ENCODE measurements at places on chromosomes 3 and 15.

DNA sequence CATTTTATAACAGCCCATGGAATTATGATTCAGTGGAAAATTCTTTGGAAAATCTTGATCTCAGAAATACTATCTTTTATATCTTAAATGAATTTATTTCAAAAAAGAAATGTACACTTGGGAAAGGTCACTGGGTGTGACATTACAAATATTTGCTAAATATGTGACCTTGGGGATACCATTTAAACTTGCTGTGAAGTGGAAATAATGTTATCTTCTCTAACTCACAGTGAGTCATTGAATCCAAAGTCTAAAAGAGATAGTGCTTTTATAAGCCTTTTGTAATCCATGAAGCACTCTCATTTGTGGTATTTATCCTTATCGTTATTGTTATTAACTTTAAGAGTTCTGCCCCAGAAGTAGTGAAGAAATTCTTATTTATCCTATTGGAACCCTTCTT is 289.8 kb upstream of the SEMA6D start:
- DNase-seq, result no peak

DNA sequence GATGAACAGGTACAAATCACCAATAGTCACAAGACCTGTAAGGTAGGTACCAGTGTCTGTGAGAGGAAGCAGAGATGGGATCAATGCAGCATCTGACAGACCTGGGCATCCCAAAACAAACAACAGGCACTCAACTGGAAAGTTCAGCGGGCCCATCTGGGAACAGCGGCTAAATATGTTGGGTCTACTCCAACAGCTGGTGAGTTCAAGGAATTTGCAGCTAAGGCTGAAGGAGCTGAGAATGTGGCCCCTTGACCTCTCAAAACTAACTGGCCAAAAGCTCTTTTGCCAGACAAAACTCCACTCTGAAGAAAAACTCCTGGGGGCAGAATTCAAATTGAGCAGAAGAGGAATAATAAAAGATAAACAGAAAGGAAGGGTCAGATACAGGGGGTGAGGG is 24.4 kb downstream of the AVEN start:
- DNase-seq, result no peak

DNA sequence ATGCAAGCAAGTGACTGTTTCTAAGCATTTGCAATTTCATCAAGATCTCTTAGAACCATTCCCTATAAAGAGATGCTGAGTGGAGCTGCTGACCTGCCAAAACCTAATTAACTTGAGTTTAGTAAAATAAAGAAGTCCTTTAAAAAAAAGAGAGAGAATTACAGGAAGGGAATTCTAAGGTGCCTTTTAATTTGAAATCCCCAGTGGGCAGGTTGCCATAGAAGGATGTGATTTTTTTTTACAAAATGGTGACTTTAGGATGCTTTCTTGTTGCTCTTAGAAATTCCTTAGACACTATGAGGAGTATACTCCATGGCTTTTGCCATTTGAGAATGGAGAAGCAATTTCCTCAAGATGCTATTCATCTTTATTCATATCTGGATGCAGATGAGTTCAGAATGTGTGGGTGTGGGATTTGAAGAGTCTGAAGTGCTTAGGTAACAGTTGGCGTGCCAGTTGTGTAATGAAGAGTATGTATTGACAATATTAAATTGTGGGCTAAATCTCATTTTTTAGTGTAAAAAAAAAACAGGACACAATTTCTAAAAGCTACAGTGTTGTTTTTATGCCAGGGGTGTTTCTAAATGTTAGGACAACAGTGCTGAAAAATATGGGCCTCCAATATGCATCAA is 13.6 kb downstream of the LRRC3B start:
- DNase-seq, result no peak

DNA sequence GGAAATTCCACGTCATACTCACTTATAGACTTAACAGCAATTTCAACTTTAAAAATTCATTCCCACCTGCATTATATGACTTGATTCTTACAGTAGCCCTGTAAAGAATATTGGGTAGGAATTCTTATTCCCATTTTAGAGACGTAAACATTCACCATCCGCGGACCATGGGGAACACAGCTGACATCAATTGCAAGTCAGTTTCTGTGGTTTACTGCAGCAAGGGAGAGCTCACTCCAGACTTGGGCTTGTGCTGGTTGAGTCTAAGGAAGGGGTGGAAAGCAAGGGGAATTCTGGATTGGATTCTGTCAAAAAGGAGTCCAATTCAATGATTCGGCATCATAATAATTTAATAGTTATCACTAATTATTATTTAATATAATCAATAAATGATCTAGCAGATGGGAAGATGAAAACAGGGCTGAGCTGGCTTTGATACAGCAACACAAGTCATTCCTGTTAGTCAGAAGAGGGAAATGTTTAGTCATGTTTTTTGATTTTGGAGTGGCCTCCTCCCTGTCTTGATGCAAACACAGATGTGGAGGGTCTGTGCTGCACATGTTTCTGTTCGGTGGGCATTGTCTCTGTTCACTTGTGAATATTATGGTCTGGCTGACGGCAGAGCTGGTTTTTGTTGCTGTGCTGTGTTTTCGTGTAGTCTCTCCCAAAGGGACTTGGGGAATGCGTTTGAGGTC is 9.7 kb downstream of the LIPC start:
- DNase-seq, result no peak

DNA sequence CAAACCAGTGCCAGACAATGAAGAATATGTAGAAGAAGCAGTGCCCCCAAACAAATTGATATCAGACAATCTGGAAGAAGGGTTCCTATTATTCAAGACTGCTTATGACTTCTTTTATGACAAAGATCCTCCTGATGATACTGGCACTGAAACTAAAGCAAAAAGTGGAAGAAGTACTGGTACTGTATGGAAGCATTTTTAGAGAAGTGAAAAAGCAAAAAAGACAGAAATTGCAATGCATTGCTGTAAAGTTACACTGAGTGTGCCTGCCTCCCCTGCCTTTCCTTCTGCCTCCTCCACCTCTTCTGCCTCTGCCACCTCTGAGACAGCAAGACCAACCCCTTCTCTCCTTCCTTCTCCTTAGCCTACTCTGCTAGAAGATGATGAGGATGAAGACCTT is 167.6 kb downstream of the PLCL2 start:
- no peak for DNase-seq

- DNase-seq, result no peak
Observed at GRCh38 chr3:187929112-187929816, 184.0 kb upstream of the BCL6 start.

- no peak for DNase-seq
Observed at GRCh38 chr3:102394517-102394916, 40.3 kb upstream of the ZPLD1 start.

- no peak for DNase-seq
Observed at GRCh38 chr3:115293321-115293720, 146.2 kb upstream of the ZBTB20 start.

DNA sequence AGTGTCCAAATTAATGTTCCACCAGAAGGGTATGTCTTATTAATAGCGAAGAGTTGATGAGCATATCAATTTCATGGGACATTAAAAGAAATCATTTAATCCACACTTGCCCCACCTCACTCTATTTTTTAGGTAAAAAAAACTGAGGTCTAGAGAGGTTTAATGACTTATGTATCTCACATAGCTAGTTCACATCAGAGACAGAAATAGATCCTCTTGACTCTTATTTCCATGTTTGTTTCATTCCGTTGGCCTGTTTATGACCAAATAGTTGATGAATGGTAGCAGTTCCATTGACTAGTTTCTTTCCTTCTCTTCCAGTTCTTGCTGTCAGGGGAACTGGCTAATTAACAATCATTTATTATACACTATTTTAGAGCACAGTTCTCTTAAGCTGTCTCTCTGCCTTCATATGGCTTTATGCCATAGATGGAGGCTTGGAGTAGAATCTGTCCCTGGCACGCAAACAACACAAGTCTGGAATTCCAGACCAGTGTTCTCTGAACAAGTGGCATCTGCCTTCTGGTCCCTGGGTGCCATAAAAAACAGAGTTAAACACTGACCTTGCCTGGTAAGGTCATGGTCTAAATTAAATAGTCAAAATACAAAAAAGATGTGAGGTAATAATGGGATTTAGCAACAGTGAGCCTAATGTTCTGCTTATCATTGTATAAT is 220.0 kb upstream of the CGNL1 start:
- no peak for DNase-seq

- DNase-seq, result no peak
Observed at GRCh38 chr3:192943393-192943792, 25.7 kb upstream of the MB21D2 start.

GRCh38 chr3:71815340-71816067 is 30.6 kb upstream of the PROK2 start:
- DNase-seq, result no peak

DNA sequence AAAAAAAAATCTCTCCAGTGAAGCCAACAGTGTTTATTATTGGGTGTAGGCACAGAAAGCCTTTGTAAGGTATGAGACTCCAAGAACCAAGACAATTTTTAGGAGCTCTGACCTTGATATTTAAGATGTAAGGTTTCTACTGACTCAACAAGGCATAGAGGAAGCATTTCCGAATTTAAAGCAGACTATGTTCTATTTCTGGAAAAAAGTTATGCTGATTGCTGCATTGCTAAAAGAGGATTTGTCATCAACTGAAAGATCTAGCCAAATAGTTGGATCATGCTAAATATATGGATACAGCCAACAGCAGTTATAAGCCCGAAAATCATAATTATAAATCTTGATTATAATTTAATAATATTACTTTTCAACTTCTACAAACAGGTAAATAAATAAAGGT is 53.3 kb upstream of the MELTF start:
- no peak for DNase-seq

GRCh38 chr3:152780553-152780952 is 54.4 kb upstream of the P2RY1 start:
- DNase-seq, result no peak

DNA sequence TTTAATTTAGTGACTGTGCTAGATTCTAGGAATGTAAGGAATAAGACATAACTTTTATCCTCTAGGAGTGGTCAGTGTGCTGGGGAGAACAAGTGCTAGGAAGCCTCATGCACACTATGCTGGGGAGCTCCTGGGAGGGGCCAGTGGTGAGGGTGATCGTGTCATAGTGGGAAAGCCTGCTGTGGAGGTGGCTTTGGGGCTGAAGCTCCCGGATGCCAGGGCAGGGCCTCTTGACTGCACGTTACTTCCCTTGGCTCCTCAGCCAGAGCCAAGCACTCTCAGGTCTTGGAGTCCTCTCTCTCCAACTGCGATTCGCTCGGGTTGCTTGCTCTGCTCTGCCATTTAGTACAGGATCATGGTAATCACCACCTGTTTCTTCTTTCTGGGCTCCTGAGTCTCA is 33.6 kb downstream of the SQOR start:
- no peak for DNase-seq

DNA sequence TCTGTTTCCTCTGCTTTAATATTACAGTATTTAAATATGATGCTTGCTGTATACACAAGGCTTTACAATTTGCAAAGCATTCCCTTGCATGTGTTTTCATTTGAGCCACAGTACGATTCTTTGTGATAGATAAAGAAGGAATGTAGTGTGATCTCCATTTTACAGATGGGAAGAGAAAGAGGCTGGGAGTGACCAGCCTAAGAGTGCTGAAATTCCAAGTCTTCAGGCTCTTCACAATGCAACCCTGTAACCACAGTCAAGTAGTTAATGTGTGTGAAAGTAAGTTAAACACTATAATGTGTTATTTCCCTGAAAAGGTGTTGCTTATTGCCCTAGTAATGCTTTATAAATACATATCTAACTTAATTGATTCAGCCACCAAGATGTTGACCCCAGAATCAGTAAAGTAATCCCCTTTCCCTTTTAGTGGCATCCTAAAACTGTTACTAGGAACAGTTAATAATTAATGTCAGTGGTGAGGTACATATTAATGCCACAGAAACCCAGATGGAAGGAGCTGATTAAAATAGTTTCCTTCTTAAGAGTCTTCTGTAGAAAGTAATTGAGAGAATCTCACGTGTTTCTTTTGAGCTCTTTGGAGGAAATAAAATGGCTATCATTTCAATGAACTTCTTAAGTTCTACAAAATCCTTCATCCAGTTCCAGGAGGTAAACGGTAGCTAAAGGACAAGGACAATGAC is 110.4 kb downstream of the IL12A start:
- no peak for DNase-seq

DNA sequence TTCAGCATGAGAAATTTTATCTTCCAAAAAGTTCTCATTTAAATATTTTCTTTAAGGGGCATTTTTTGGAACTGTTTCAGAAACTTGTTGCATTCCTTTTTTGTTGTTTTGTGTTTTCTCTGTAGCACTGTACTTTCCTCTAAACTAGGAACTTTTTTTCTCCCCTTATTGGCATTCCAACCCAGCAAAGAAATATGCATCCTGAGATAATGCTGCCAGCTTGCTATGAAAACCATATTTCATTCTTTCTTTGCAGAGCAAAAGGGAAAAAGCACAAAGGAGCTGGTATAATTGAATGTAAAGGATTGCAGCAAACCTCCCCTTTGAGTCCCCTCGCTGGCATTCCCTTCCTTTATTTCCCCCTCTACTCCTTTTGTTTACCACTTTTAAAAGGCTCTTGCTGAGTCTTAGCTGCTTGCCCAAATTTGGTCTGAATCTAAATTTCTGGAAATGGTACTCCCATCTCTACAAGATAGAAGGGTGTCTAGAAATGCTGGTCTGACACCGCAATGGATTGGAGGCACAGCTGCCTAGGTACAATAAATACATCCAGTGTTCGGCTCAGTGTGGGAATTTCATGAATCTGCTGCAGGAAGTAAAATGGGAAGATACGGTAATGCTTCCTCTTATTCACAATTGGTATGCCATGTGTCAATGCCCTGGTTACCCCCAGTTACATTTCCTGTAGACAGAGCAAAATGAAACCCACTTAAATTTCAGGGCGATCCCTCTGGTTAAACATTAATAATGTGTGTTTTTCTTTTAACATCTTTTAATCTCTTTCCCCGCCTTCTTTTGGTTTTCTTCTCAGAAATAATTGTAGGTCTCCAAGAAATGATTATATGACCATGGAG is 156.6 kb downstream of the MEIS2 start:
- no peak for DNase-seq

GRCh38 chr3:79421273-79421672 is 346.5 kb downstream of the ROBO1 start:
- no peak for DNase-seq

- DNase-seq, result no peak
Observed at GRCh38 chr15:92780843-92781242, 119.3 kb upstream of the CHD2 start.

DNA sequence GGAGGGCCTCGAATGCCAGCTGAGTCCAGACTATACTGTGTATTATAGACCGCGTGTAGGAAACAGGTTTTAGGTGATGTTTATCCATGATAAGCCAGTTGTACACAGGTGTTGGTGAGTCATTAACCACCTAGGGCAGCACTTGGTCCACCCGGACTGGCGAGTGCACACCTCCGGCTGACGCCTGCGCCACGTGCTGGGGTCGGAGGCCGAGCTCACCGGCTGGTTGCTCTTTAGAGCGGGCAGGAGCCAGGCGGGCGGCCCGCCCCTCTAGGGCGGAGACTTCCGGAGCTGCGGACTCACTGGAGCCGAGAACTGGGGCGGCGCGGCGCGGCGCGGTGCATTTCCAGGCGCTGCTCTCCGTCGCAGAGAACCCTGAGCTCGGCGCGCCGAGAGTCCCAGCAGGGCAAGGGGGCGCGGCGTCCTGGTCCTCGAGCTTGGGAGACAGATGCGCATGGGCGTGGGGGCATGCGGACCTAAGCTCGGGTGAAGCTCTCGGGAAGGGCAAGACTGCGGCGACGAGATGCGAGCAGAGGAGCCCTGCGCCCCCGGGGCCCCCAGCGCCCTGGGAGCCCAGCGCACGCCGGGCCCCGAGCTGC is at the start of gene ESYT3:
Gene ESYT3, plus strand, starts transcription at position 341 of the 599 bp plus-strand sequence. Its CDS starts 183 bp downstream, at position 524.
- no peak for DNase-seq

- DNase-seq, result no peak
Observed at GRCh38 chr3:3801494-3801841, 2.2 kb downstream of the LRRN1 start.

Data from esophagus squamous epithelium (tissue), 5 donors.